ENCODE measurements at places on chromosomes 7 and 10.

DNA sequence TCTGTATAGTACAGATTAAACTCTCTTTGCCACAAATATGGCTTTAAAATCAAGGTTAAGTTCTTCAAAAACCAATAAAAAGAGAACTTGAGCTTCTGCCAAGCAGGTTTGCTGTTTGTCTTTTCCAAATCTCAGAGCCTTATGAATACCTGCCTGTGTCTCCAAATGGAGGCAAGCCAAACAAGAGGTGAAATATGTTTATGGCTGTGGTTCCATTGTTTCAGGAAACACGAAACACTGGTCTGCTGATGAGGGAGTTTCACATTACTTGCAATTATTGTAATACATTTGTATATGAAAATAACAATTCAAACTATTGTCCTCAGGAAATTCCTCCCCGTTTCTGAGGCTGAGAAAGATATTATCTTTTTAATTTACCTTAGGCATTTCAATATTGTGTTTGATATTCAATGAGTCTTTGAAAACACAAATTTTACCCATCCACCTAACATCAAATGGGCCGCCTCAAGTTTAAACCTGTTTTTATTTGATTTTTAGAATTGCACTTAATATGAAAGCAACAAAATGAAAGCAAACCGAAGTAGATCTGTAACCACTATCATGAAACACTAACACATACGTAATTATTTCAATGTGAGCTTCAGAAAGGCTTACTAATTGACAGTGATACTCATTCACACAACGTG lies 359.3 kb downstream of the HGF start:
- DNase-seq: no peak

GRCh38 chr10:34758447-34758996 lies 56.6 kb downstream of the PARD3 start:
- peak; percentile 66 for DNase-seq

DNA sequence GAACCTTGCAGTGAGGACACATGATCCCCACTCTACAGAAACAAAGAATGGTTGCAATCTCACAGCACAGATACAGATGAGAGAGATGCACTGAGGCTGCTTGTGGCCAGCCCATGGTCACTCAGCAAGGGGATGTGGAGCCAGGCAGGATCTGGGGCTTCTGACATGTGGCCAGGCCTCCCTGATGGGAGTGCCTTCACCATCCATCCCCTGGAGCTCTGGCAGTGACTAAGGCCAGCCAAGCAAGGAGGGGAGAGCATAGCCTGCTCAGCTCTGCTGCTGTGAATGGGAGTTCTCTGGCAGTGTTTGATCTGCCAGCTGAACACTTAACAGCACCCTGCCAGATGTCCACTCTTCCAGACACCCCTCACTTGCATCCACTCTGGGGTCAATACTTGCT lies 19.8 kb downstream of the C10orf71 start:
- no peak for DNase-seq

DNA sequence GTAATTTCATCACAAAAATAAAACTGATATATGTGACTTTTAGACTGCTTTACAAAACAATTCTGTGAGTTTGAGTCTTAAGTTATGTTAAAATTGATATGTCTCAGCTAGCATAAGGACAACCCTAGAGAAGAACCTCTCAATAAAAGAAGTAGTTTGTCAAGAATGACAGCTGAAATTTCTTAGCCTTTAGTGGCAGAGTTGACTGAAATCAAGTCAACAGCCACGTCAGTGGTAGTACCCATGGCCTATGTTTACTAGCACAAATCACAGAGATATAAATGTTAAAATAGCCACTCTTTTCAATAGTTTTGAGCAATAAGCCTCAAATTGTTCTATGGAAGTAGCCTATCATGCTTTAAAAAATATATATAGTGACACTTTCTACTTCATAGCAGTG lies 138.9 kb upstream of the FERD3L start:
- no peak for DNase-seq

GRCh38 chr7:19415123-19415522 lies 269.9 kb upstream of the FERD3L start:
- DNase-seq: no peak
